HFFc6 (cell line): ENCODE measurements at places on chromosomes 16 and 17. TPM values are rescaled to one million over a fixed set of nuclear protein-coding genes. Genes with fewer than 3 reads are reported as not detected.
A peak's percentile ranks its signal among the peaks of the same experiment; 100 is the strongest.

GRCh38 chr17:31535581-31535981, 144.1 kb downstream of the RAB11FIP4 start:
- no peak for DNase-seq
- H3K27me3 ChIP-seq, result no peaks in the 10 kb centered on the region; the same call in none of the 2 replicates
- H3K27ac ChIP-seq, result no peak overlapping the region
- H3K4me1 ChIP-seq, result peaks cover 21% of the 10 kb centered on the region

GRCh38 chr16:81275064-81275532, 36.6 kb downstream of the BCO1 start:
- H3K27me3 ChIP-seq, result peaks cover 3% of the 10 kb centered on the region; the same call in 1 of the 2 replicates
- no peak overlapping the region for H3K4me3 ChIP-seq
- no peak for DNase-seq
- no peak overlapping the region for H3K27ac ChIP-seq
- H3K4me1 ChIP-seq, result peaks cover 7% of the 10 kb centered on the region
- H3K36me3 ChIP-seq, result no peaks in the 10 kb centered on the region

GRCh38 chr16:54282202-54282927, 4.2 kb downstream of the IRX3 start:
- peaks cover 23% of the 10 kb centered on the region for H3K4me1 ChIP-seq
- H3K27me3 ChIP-seq, result peaks cover 1% of the 10 kb centered on the region
- DNase-seq, result no peak
- peaks cover 22% of the 10 kb centered on the region for H3K36me3 ChIP-seq
- H3K27ac ChIP-seq, result no peak overlapping the region

The CALB2 gene
- 0.14 and 0.23 TPM in 2 replicates for total RNA-seq

The MYO1D gene
- 4.2 to 28.9 TPM (median 24.3 TPM) in 3 replicates for total RNA-seq

DNA sequence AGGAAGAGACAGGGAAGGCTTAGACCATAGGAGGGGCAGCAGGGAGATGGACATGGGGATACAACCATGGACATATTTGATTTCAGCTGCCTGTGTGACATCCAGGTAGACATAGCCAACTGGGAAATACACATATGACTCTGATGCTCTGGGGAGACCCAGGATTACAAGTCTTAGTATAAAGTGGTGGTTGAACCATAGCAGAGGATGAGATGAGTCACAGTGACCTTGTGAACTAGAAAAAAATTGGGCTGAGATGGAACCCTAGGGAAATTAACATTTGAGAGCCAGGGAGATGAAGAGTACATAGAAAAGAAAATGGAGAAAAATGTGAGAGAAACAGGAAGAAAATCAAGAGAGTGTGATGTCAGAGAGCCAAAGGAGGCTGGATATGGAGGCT, 10.2 kb downstream of the MARCHF10 start:
- H3K27ac ChIP-seq, result peak overlapping the region; percentile 11; the same call in 1 of the 2 replicates
- peaks cover 32% of the 10 kb centered on the region for H3K4me1 ChIP-seq
- H3K36me3 ChIP-seq, result peaks cover 12% of the 10 kb centered on the region; the same call in 1 of the 2 replicates
- H3K4me3 ChIP-seq, result no peak overlapping the region

The TCAP gene
- 0.14 to 0.50 TPM (median 0.39 TPM) in 3 replicates for total RNA-seq

- no peaks in the 10 kb centered on the region for H3K27me3 ChIP-seq
- no peaks in the 10 kb centered on the region for H3K4me1 ChIP-seq
- no peak overlapping the region for H3K27ac ChIP-seq
These were observed 14.6 kb downstream of the CYLD start for GRCh38 chr16:50756473-50756872.

DNA sequence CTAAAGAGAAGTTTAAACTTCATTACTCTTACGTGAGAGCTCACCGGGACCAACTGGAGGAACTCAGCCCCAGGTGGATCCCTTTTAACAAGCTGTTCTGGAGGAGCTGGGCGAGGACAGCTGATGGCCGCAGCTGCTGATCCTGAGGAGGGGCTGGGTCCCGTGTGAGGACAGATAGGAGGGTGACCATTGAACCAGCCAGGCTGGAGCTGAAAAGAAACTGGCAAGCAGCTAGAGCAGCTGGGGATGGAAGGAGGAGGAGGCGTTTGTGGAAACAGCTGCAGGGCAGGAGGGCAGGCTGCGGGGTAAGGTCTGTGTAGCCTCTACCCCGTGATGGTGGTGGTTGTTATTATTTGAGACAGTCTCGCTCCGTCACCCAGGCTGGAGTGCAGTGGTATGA, 119.5 kb downstream of the AATF start:
- H3K4me3 ChIP-seq, result no peak overlapping the region
- DNase-seq, result no peak
- H3K36me3 ChIP-seq, result no peaks in the 10 kb centered on the region
- peaks cover 20% of the 10 kb centered on the region for H3K27me3 ChIP-seq
- peaks cover 12% of the 10 kb centered on the region for H3K4me1 ChIP-seq

- H3K27ac ChIP-seq, result peak overlapping the region; percentile 39
- H3K4me1 ChIP-seq, result peaks cover 33% of the 10 kb centered on the region
- DNase-seq, result no peak
- no peak overlapping the region for H3K4me3 ChIP-seq
- H3K36me3 ChIP-seq, result peaks cover 45% of the 10 kb centered on the region
These were observed 5.9 kb downstream of the UBTF start for GRCh38 chr17:44213403-44214229.

The TBC1D3K gene
- 0.12 TPM in 1 of 3 replicates, not detected in the others for total RNA-seq

DNA sequence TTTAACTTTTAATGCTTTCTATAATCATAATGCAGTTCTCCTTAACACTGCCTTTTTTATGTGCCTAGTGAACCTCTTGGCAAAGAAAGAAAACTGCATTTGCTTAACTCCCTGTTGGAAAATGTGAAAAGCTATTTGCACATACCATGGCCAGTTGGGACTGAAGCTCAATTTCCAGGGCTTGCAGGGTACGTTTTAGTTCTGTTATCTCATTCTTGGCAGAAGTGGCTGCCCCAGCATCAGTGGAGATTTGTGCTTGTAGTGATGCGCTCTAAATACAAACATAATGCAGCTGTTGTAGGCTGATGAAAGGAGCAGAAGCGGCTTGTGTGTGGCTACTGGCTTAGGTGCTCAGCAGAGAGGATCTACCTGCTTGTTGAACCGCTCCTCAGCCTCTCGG, 3.7 kb downstream of the KRT24 start:
- H3K36me3 ChIP-seq, result no peaks in the 10 kb centered on the region
- no peak for DNase-seq
- no peak overlapping the region for H3K4me3 ChIP-seq
- no peak overlapping the region for H3K27ac ChIP-seq
- no peaks in the 10 kb centered on the region for H3K4me1 ChIP-seq
- peaks cover 58% of the 10 kb centered on the region for H3K27me3 ChIP-seq

The DNAAF1 gene
- total RNA-seq, result not detected in 3 replicates

The GNGT2 gene
- total RNA-seq, result not detected in 3 replicates

DNA sequence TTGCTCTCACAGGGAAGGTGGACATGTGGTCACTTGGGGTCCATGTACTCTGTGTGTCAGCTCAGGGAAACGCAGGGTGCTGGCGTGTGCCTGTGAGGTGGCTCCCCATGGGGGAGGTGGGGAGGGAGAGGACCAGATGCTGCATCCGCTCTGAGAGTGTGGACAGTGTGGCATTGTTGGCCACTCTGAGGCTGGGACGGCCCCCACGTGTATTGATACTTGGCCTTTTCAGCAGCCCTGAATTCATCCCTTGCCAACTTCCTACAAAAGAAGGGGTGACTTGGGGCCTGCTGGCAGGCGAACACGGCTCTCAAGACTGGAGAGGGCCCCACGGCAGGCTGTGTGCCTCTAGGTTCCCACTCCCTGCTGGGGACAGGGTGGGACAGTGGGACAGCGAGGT, 120.1 kb downstream of the RAB11FIP4 start:
- H3K4me1 ChIP-seq, result peaks cover 16% of the 10 kb centered on the region
- H3K36me3 ChIP-seq, result no peaks in the 10 kb centered on the region
- H3K27me3 ChIP-seq, result peaks cover 19% of the 10 kb centered on the region
- H3K4me3 ChIP-seq, result no peak overlapping the region
- no peak for DNase-seq

DNA sequence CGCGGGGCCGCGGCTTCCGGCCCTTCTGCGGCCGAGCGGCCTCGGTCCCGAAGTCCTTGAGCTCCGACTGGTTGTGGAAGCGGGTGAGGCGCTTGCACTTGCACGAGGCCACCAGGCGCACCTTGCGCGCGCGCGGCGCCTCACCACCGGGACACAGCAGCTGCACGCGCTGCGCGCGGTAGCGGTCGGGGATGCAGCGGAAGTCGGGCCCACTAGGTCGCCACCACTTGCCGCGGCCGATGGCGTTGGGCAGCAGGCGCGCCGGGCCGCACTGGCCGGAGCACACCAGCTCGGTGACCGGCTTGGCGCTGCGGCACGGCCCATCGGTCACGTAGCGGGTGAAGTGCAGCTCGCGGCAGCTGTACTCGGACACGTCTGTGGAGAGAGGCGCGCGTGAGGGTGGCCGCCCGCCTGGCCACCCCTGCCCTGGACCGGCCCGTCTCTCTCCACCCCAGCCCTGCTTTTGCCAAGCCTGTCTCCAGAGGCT, 3.2 kb downstream of the SOST start:
- no peaks in the 10 kb centered on the region for H3K36me3 ChIP-seq
- H3K4me3 ChIP-seq, result no peak overlapping the region
- peaks cover 22% of the 10 kb centered on the region for H3K4me1 ChIP-seq
- no peak for DNase-seq
- no peak overlapping the region for H3K27ac ChIP-seq
- peaks cover 33% of the 10 kb centered on the region for H3K27me3 ChIP-seq

DNA sequence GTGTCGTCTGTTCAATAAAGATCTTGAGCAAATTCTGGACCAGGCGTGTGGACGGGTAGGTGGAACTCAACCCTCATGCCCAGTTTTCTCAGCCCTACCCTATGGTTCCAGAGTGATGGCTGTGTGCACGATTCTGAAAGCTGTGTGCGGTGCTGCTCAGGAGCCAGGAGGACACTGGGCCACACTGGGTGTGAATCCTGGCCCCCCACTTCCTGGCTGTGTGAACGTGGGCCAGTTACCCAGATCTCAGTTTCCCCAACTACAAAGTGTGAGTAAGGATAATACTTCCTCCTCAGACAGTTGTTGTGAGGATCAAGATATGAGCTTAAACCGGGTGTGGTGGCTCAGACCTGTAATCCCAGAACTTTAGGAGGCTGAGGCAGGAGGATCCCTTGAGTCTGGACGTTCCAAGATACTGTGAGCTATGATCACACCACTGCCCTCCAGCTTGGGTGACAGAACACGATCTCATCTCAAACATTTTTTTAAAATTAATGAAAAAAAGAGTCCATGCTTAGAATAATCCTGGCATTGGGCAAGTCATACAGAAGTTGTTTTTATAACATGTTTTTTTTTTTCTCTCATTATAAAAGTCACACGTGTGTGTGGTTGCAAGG, 14.7 kb upstream of the MPRIP start:
- no peaks in the 10 kb centered on the region for H3K36me3 ChIP-seq
- DNase-seq, result no peak
- peaks cover 44% of the 10 kb centered on the region for H3K4me1 ChIP-seq
- no peak overlapping the region for H3K4me3 ChIP-seq
